LHCN-M2 (cell line): ENCODE measurements at places on chromosomes 5 and 9.
A peak's percentile ranks its signal among the peaks of the same experiment; 100 is the strongest.

DNA sequence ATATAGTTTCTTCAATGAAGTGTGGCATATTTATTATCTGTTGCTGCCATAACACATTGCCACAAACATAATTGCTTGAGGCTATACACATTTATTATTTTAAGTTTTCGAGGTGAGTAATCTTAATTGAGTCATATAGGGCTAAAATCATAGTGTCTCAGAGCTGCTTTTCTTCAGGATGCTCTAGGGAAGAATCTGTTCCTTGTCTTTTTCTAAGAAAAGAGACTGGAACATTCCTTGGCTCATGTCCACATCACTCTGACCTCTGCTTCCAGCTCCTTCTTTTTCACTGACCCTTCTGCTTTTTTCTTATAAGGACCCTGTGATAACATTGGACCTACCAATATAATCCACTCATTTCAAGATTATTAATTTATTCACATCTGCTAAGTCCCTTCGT, 632.4 kb upstream of the TYRP1 start:
- DNase-seq, result no peak

- DNase-seq, result no peak
These were observed 90.0 kb downstream of the SEMA6A start for GRCh38 chr5:116484645-116485044.

GRCh38 chr5:139148986-139149385, 49.2 kb downstream of the SIL1 start:
- no peak for DNase-seq

DNA sequence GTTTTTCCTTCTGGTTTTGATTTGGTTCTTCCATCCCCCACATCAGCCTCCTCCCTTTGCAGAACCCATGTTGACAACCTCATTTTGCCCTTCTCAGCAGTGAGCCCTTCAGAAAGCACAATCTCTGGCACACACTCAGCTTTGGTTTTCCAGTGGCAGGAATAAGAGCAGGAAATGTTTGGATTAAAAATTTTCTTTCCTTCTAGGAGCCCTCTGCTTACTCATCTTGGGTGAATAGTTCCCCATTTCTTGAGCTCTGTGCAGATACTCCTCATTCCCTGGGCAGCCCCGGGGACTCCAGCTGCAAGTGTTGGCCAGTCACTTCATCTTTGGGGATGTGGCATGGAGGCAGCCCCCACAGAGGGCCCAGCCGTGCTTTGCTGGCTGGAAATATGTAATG, 170.5 kb downstream of the NR3C1 start:
- DNase-seq, result no peak

- DNase-seq, result no peak
These were observed 666.8 kb upstream of the GRAMD2B start for GRCh38 chr5:125756456-125756855.

DNA sequence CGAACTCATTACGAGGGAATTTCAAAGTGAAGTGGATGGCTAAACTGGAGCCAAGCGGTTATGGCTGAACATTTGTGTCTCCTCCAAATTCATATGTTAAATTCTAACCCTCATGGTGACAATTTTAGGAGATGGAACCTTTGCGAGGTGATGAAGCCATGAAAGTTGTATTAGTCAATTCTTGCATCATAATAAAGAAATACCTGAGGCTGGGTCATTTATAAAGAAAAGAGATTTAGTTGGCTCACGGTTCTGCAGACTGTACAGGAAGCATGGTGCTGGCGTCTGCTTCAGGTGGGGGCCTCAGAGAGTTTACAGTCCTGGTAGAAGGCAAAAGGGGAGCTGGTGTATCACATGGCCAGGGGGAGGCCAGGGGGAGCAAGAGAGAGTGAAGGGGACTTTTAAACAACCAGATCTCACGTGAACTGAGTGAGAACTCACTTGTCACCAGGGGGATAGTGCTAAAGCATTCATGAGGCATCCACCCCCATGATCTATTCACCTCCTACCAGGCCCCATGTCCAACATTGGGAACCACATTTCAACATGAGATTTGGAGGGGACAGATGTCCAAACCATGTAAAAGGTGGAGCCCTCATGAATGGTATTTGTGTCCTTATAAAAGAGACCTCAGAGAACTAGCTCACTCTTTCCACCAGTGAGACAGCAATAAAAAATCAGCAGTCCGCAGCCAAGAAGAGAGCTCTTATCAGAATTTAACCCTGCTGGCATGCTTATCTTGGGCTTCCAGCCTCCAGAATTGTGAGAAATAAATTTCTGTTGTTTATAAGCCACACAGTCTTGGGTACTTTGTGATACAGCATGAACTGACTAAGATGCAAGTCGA, 143.4 kb downstream of the MTRR start:
- DNase-seq, result no peak

DNA sequence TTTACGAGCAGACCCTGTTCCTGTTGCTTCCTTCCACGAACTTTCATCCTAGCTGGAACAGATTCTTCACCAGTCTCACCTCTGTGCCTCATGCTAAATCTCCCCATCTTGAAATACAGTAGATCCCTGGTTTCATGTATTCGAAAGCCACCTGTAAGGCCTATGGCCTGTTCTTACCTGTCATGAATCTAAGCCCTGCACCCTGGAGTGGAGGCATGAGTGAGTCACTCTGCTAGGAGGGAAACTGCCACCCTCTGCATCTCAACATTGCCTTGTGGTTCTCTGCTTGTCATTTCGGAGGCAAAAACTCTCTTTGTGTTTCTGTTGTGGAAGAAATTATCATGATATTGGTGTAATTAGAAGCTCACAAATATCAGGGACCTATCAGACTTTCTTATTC, 320.0 kb downstream of the ENC1 start:
- DNase-seq, result no peak

DNA sequence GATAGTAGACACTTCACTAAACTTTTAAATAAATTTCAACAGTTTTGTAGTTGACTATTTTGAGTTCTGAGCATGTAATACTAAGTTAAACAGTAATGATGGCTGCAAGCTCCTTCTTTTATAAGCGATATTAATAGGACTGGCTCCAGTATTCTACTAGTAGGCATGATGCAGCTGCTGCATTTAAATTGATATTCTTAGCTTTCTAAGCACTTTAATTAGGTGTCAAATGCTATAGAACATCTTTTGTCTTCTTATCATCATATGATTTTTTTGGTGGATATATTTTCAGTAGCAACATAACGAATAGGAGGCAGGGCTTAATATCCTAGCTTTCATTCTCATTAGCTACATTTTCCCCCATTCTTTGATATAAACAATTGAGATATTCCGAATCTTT, 141.1 kb downstream of the FBXO4 start:
- no peak for DNase-seq

DNA sequence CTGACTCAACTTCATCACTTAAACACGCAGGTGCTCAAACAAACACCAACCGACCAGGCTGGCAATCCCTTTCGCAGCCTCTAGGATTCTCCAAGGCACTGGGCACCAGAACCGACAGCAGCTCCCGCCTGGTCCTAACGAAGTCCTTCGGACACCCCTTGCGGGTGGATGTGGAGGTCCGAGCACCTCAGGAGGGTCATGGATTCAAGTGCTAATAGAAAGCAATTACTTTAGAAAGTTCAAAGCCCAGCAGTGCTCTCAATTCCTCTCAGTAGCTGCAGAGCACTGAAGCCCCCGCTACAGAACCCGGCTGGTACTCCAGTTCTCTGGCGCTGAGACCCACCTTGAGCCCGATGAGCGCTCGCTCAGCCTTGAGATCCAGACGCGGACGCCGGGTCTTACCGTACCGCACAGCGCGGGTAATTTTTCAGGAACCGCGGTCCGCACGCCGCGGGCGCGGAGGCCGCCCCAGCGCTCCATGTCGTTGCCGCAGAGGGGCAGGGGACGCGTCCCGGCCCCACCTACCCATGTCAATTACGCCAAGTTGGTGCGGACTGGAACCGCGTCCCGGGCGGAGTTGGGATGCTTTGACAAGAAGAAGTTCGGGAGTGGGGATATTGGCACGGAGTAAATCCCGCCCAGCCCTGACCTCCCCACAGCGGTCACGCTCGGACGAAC, 638 bp downstream of the MARCHF3 start:
- peak; percentile 82 for DNase-seq

GRCh38 chr9:98977813-98978212, 34.1 kb downstream of the COL15A1 start:
- no peak for DNase-seq

- peak; percentile 9 for DNase-seq
These were observed 592 bp downstream of the UBAP2 start for GRCh38 chr9:34047864-34048726.

GRCh38 chr5:76386360-76386759, 16.7 kb upstream of the IQGAP2 start:
- no peak for DNase-seq

GRCh38 chr5:137345396-137345795, 153.7 kb downstream of the SPOCK1 start:
- no peak for DNase-seq

GRCh38 chr5:176389135-176390123, 878 bp downstream of the HIGD2A start:
- no peak for DNase-seq

DNA sequence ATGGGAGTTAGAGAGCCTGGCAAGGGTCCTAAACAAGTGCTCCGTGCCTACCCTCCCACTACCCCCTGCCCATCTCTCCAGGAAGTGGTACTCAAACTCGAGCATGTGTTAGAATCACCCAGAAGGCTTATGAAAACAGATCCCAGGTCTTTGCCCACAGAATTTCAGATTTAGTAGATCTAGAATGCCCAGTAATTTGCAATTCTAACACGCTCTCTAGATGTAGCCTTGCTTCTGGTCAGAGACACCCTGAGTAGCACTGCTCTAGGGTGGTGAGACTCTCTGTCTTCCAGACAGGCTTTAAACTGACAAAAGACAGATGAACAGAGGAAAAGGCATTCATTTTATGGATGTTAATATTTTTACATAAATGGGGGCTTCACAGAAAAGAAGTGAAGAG, 20.7 kb upstream of the ERMP1 start:
- DNase-seq, result no peak

GRCh38 chr9:19336166-19336565, 43.9 kb downstream of the RPS6 start:
- no peak for DNase-seq

DNA sequence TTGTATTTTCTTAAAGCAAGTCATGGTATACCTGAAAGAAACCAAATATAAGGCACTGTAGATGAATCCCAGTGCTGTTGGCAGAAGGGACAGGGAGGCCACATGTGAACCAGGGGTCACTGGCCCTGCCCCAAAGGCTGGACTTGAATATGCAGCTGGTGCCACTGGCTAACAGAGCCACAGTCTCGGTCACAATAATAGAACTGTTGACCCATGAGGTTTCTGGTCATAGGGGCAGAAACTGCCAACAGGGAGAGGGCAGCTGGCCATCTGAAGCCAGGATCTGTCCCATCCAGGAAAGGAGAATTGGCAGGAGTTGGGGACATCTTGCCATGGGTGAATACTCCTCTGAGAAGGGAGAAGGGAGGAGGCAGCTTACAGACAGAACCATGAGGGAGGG, 31.9 kb downstream of the PALM2AKAP2 start:
- DNase-seq, result no peak
